ENCODE measurements at places on chromosomes 6 and 20.

GRCh38 chr6:56572788-56573471 is 69.8 kb downstream of the DST start:
- no peak for DNase-seq

DNA sequence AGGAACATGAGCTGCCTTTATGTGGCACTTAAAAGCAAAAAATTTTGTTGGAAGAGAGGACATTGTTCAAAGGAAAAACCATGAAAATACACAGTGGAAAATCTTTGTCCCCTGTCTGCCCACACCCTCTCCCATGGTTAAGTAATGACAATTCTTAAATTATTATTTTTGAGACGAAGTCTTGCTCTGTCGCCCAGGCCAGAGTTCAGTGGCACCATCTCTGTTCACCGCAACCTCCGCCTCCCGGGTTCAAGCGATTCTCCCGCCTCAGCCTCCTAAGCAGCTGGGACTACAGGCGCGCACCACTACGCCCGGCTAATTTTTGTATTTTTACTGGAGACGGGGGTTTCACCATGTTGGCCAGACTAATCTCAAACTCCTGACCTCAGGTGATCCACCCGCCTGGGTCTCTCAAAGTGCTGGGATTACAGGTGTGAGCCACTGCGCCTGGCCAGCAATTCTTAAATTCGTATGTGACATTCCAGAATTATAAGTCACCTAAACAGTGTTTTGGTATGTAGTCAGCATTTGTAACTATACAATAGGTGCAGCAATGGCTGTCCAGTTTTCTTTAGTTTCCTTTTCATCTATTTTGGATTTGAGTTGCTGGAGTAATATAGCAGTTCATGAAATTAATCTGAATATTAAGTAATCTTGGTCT is 636 bp upstream of the SSR1 start:
- no peak for DNase-seq

- no peak for DNase-seq
Observed at GRCh38 chr6:128513878-128514277, 6.5 kb downstream of the PTPRK start.

DNA sequence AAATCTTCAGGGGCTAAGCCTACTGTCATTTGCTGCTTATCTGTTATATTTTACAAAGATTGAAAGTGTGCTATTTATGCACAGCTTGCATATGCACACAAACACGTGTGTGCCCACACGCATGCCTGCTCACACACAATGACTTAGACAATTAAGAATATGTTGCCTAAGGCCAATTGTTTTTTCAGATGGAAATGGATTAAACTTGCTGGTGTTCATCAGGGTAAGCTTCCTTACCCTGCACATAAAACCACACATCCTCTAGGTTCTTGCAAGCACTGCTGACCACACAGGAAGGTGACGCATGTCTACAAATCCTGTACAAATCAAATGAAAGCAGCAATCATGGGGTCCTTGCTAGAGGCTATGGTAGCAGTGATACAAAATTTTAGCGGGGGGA is 58.4 kb downstream of the GJA10 start:
- peak; percentile 85 for DNase-seq

DNA sequence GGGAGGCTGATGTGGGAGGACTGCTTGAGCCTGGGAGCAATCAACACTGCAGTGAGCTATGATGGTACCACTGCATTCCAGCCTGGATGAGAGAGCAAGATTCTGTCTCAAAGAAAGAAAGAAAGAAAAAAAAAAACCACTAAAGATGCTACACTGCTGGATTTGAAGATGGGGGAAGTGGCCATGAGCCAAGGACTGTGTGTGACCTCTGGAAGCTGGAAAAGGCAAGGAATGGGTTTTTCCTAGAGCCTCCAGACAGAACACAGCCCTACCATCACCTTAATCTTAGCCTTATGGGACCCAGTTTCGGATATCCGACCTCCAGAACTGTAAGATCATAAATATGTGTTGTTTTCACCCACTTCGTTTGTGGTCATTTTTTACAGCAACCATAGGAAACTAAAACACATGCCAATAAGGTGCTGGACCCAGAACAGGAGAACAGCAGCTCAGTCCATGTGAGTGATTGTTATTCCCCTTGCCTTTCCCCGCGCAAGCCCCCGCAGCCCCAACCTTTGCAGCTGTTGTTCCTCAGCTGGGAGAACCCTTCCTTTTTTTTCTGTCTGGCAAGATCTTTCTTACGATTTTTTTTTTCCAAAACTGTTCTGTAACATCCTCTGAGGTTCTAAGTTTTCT is 11.1 kb upstream of the VAPB start:
- no peak for DNase-seq

DNA sequence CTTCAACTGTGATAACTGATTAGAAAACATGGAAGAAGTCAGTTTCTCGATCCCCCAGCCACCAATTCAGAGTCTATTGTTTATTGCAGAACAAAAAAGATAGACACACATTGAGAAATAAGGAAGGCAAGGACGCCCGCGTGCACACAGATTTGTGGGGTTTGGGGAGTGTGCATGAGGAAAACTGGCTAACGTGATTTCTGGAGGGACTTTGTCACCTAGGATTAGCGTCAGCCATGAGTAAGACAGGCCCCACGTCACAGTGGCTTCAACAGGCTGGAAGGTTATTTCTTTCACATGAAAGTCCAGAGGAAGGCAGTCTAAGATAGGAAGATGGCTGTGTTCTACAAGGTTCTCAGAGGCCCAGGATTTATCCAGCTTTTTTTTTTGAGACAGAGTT is 7.7 kb downstream of the ZNF341 start:
- no peak for DNase-seq

DNA sequence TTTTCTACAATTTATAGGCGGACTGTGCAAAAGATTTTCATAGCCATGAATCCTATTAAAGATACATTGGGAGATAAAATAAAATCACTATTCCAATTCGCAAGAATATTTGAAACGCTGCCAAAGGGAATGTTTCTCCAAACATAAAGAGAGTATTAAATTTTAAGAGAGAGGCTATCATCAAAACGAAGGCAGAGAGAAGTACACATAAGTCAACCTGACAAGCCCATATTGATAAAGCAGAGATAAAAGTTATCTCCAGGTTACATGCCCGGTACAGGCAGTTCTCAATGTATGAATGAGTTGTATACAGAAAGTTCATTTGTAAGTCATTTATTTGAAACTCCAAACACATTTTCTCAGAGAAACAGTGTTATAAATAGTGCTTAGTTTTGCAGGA is 193.1 kb downstream of the ATXN1 start:
- DNase-seq = no peak

- DNase-seq = no peak
Observed at GRCh38 chr6:56604186-56604585, 38.5 kb downstream of the DST start.
